ENCODE measurements at places on chromosomes 13 and 19. TPM values are rescaled to one million over a fixed set of nuclear protein-coding genes. Genes with fewer than 3 reads are reported as not detected.

DNA sequence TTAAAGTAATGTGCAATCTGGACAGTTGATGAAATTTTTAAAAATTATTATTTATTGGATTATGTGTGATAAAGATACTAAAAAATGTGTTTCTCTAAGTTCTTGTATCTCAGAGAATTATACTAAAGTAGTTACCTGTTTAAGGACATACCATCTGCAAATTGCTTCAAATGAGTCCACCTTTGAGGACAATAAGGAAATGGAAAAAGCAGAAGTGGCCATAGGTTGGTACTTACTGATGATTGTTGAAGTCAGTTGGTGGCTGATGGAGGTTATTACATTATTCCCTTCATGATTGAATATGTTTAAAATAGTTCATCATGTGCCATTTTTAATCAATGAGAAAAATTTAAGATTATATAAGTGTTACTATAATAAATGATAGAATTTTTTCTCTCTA, 367.0 kb downstream of the MYO16 start:
- H3K27me3 ChIP-seq, result no peaks in the 10 kb centered on the region
- H3K4me3 ChIP-seq, result no peak overlapping the region
- H3K36me3 ChIP-seq, result no peaks in the 10 kb centered on the region
- no peaks in the 10 kb centered on the region for H3K4me1 ChIP-seq
- DNase-seq, result no peak
- no peak overlapping the region for H3K27ac ChIP-seq

DNA sequence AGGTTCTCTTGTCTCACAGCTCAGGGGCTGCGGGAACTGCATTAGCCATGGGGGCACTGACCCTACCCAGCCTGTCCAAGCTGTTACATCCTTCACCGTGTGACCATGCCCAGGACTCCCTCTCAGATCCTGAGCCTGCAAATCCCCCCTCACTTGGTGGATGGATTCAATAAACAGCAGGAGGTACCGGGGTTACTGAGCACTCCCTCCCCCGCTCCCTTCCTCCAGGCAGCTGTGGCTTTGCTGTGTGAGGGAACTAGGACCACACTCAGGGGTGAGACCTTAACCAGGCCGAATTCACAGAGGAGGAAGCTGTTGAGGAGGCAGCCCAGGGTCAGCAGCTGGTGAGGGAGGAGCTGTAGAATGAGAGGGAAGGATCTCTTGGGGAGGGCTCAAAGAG, 27.0 kb upstream of the CEACAM1 start:
- no peaks in the 10 kb centered on the region for H3K36me3 ChIP-seq
- H3K27me3 ChIP-seq, result no peaks in the 10 kb centered on the region
- no peak overlapping the region for H3K27ac ChIP-seq
- H3K4me1 ChIP-seq, result no peaks in the 10 kb centered on the region

DNA sequence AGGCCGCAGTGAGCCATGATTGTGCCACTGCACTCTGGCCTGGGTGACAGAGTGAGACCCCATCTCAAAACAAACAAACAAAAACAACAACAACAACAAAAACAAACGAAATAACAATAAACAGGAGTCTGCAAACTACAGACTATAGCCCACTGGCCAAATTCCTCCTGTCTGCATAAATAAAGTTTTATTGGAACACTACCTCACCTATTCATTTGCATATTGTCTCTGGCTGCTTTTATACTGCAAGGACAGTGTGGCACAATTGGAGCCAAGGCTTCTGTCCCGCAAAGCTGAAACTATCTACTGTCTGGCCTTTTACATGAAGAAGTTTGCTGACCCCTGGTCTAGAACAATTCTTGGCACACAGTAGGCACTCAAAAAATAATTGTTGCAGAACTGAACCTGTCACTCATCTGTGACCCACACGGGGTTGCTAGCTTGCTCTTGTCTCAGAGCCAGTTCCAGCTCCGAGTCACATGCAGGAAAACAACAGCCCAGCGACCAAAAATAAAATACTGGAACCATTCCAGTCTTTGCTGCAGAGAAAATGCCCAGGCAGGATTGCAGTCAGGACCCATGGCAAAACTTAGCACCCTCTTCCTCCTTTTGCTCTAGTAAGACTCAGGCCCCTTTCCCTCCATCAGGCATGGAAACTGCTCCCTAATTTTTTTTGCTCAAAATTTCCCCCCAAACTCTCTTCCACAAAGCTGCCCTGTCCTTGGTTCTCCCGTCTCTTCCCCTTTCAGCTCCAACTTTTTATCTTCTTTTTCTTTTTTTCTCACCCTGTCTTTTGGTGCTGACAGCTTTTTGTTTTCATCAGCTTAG, 4.8 kb upstream of the MYH14 start:
- H3K27me3 ChIP-seq, result no peaks in the 10 kb centered on the region
- H3K4me3 ChIP-seq, result no peak overlapping the region
- no peaks in the 10 kb centered on the region for H3K36me3 ChIP-seq

GRCh38 chr19:292281-292884, 1.2 kb upstream of the PLPP2 start:
- no peaks in the 10 kb centered on the region for H3K36me3 ChIP-seq
- H3K27ac ChIP-seq, result no peak overlapping the region
- H3K4me3 ChIP-seq, result no peak overlapping the region
- no peak for DNase-seq
- peaks cover 11% of the 10 kb centered on the region for H3K4me1 ChIP-seq

DNA sequence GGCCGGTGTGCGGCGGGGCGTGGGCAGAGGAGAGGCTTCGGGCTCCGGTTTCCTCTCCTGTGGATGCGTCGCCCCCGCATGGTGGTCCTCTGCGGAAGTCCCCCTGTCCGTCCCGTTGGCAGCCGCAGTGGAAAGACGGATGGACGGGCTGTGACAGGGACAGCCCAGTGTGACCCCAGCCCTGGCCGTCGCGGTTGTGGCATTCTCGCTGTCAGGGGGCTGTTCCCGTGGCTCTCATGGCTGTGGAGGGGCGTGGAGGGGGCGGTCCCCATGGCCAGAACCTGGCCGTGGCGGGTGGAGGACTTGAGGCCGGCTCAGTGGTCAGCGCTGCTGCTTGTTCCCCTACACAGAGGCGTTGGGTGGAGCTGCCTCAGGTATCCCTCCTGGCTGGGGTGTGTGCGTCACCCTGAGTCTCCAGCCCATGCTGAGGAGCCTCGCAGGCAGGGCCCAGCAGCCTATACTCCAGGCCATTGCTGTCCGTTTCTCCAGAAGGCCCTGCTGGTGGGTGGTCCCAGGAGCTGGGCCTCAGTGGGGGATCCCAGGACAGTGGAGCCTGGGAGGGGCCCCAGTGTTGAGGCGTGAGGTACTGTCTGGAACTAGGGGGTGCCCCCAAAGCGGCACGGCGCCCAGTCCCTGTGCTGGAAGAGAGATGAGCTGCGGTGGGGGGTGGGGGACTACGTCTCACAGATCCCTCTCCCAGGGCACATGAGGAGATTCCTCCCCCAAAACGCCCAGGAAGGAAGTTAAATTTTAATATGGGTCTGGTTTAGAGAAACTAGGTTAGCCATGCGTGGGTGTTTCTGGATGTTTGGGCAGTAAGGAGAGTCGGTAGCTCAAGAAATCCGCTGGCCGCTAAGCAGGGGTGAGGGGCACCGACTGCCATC, 20.3 kb downstream of the CSNK1G2 start:
- DNase-seq, result no peak
- H3K27me3 ChIP-seq, result no peaks in the 10 kb centered on the region
- H3K36me3 ChIP-seq, result no peaks in the 10 kb centered on the region
- H3K4me3 ChIP-seq, result no peak overlapping the region
- no peaks in the 10 kb centered on the region for H3K4me1 ChIP-seq

- no peak overlapping the region for H3K27ac ChIP-seq
- no peak overlapping the region for H3K4me3 ChIP-seq
- no peaks in the 10 kb centered on the region for H3K27me3 ChIP-seq
- no peaks in the 10 kb centered on the region for H3K4me1 ChIP-seq
- H3K36me3 ChIP-seq, result no peaks in the 10 kb centered on the region
Measured at GRCh38 chr13:100254002-100254401, 165.1 kb downstream of the PCCA start.

GRCh38 chr19:47124937-47125668, 5.5 kb upstream of the SAE1 start:
- no peak overlapping the region for H3K4me3 ChIP-seq
- no peaks in the 10 kb centered on the region for H3K27me3 ChIP-seq
- DNase-seq, result peak; percentile 40
- no peaks in the 10 kb centered on the region for H3K4me1 ChIP-seq
- H3K36me3 ChIP-seq, result no peaks in the 10 kb centered on the region

GRCh38 chr19:42601811-42602443, 7.2 kb upstream of the CEACAM8 start:
- H3K4me3 ChIP-seq, result no peak overlapping the region
- no peak overlapping the region for H3K27ac ChIP-seq
- no peak for DNase-seq

- no peak overlapping the region for H3K27ac ChIP-seq
- no peaks in the 10 kb centered on the region for H3K4me1 ChIP-seq
- H3K4me3 ChIP-seq, result no peak overlapping the region
- no peaks in the 10 kb centered on the region for H3K36me3 ChIP-seq
Measured at GRCh38 chr13:60019119-60019993, 144.4 kb downstream of the DIAPH3 start.

DNA sequence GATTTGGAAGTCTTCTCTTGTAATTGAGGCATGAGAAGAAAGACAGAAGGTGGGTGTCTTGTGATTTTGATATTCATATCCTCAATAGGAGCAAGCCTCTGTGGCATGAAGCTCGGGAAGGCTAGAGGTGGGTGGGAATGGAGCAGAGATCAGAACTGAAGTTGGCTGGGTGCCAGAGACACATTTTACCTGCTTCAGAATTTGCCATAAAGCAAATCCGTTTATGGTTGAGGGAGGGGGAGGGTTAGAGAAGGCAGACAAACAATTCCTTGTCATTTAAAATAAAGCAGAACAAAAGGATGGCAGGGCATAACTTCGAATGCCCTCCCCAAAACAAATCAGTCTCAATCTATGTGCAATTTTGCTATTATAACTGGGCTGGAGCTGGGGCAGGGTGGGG, 305.9 kb downstream of the KLF5 start:
- no peaks in the 10 kb centered on the region for H3K36me3 ChIP-seq
- H3K27ac ChIP-seq, result no peak overlapping the region
- H3K27me3 ChIP-seq, result no peaks in the 10 kb centered on the region
- H3K4me3 ChIP-seq, result no peak overlapping the region
- no peaks in the 10 kb centered on the region for H3K4me1 ChIP-seq
- DNase-seq, result no peak

- H3K36me3 ChIP-seq, result no peaks in the 10 kb centered on the region
- no peak for DNase-seq
- H3K27me3 ChIP-seq, result no peaks in the 10 kb centered on the region
Measured at GRCh38 chr13:27632214-27632613, 10.5 kb downstream of the POLR1D start.

- no peak for DNase-seq
- no peak overlapping the region for H3K27ac ChIP-seq
- no peak overlapping the region for H3K4me3 ChIP-seq
- H3K27me3 ChIP-seq, result no peaks in the 10 kb centered on the region
- no peaks in the 10 kb centered on the region for H3K4me1 ChIP-seq
Measured at GRCh38 chr13:64723724-64724123, 2506.4 kb downstream of the PCDH9 start.

DNA sequence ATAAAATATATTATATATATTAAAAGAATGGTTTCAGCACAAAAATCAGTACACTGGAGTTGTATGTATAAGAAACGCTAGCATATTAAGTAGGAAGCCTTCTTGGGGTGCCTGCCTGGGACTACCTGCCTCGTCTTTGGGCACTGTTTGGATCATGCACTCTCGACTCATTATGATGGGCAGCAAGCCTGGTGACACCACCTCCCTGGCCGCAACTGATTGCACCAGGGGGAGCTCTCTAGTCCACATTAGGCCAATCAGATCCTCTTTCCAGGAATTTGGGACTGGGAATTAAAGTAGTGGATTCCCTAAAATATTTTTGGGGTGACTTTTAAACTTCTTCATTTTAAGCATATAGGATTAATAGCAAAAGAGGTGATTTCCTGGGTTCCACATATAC, 56.0 kb upstream of the RGCC start:
- H3K27ac ChIP-seq, result no peak overlapping the region
- H3K4me1 ChIP-seq, result no peaks in the 10 kb centered on the region
- DNase-seq, result no peak

DNA sequence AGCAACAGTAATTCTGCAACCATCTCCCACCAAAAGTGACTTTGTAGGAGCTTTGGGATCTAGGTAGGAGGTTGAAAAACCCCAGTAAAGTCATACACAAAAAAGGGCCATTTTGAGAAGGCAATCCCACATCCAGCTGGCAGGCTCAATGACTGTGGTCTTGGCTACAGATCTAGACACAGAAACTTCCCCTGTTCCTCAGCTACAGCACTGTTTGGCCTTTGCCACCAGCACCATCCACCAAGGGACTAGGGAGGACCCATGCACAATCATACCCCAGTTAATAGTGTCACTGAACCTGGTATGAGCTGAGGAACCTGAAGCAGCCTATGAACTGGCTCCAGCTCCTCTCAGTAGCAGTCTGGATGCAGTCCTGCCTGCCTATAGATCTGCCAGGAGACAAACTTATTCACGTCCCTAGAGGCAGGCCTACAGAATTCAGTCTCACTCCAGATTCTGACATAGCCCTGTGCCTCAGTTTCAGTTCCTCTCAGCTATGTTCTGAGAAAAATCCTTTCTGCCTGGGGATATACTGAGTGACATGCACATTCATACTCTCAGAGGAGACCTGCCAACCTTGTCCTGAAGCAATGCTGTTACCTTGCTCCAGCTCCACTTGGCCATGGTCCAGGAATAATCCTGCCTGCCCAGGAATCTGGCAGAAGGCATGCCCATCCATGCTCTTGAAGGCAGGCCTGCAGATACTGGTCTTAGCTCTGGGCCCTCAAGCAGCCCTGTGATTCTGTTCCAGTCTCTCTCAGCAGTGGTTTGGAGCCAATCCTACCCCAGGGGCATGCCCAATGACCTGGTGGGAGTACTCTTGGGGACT, 2048.3 kb upstream of the PCDH20 start:
- H3K4me1 ChIP-seq, result no peaks in the 10 kb centered on the region
- H3K27me3 ChIP-seq, result no peaks in the 10 kb centered on the region
- DNase-seq, result no peak
- no peak overlapping the region for H3K27ac ChIP-seq
- H3K36me3 ChIP-seq, result no peaks in the 10 kb centered on the region

GRCh38 chr13:28573595-28574373, 78.9 kb upstream of the FLT1 start:
- H3K36me3 ChIP-seq, result no peaks in the 10 kb centered on the region
- no peak overlapping the region for H3K4me3 ChIP-seq
- no peaks in the 10 kb centered on the region for H3K4me1 ChIP-seq

- H3K27me3 ChIP-seq, result no peaks in the 10 kb centered on the region
- no peak overlapping the region for H3K27ac ChIP-seq
- DNase-seq, result no peak
- no peak overlapping the region for H3K4me3 ChIP-seq
- H3K36me3 ChIP-seq, result no peaks in the 10 kb centered on the region
- H3K4me1 ChIP-seq, result peaks cover 10% of the 10 kb centered on the region
Measured at GRCh38 chr13:102768909-102769308, 4.7 kb downstream of the TEX30 start.

Gene ZNF560
- 8.0 TPM for polyA plus RNA-seq

Gene COL5A3
- polyA plus RNA-seq, result 7.6 TPM

Gene TEX29
- 48.9 TPM for polyA plus RNA-seq

Gene GPR183
- polyA plus RNA-seq, result 2.3 TPM

Gene CYP2F1
- polyA plus RNA-seq, result 4.1 TPM

Gene ZNF383
- polyA plus RNA-seq, result 7.4 TPM

Gene TNFSF9
- polyA plus RNA-seq, result 3.1 TPM

Gene THSD8
- polyA plus RNA-seq, result 27.9 TPM

Gene SIGLEC9
- 3.2 TPM for polyA plus RNA-seq

Gene ZNF546
- 27.6 TPM for polyA plus RNA-seq

Gene PLK5
- polyA plus RNA-seq, result 2.4 TPM

Gene CAMSAP3
- polyA plus RNA-seq, result 32.4 TPM

Gene DLL3
- 1.6 TPM for polyA plus RNA-seq

Gene SKA3
- polyA plus RNA-seq, result 11.7 TPM

Gene CILP2
- 10.0 TPM for polyA plus RNA-seq

Gene MEF2B
- polyA plus RNA-seq, result 3.1 TPM

All from testis (tissue), 5 donors.